ENCODE measurements at places on chromosomes 5 and 9. TPM values are rescaled to one million over a fixed set of nuclear protein-coding genes. Genes with fewer than 3 reads are reported as not detected.

The OCLN gene
- 82.9 TPM for total RNA-seq

The PLAC8L1 gene
- not detected for total RNA-seq

The TAF11L8 gene
- total RNA-seq: not detected

The PHF24 gene
- 0.76 TPM for total RNA-seq

DNA sequence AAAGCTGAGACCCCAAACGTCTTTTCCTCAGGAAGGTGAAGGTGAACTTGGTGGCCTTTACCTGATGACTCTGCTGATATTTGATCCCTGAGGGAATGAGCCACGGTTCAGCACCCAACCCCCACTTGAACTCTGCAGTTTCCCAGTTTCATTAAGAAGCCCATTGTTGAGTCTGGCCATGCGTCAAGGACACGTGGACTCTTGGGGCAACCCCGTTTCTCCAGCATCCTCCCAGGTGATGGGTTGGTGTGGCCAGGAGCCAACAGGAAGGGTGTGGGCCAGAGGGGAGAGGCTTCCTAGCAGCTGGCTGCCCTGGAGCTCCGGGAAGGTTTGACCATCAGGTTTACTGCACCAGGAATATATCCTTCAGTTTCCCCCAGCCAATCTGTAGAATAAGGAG is 59.5 kb upstream of the GNE start:
- DNase-seq: peak; percentile 31

- DNase-seq: no peak
These were observed 53.9 kb upstream of the PALM2AKAP2 start for GRCh38 chr9:109726119-109726518.

- no peak for DNase-seq
These were observed 15.2 kb downstream of the OTP start for GRCh38 chr5:77623203-77623740.

- no peak for DNase-seq
These were observed 13.9 kb downstream of the DYNC2I2 start for GRCh38 chr9:128642675-128643245.

GRCh38 chr5:117982691-117983090 is 1005.7 kb downstream of the DTWD2 start:
- no peak for DNase-seq

GRCh38 chr9:6977761-6978160 is 220.0 kb downstream of the KDM4C start:
- no peak for DNase-seq

GRCh38 chr5:68883436-68883835 is 210.4 kb upstream of the SLC30A5 start:
- no peak for DNase-seq

- no peak for DNase-seq
These were observed 194.1 kb downstream of the ROR2 start for GRCh38 chr9:91755761-91756509.
